ENCODE measurements at places on chromosomes 12 and 14.

- no peak for DNase-seq
These were observed 1081.0 kb downstream of the VRK1 start for GRCh38 chr14:97878206-97878605.

DNA sequence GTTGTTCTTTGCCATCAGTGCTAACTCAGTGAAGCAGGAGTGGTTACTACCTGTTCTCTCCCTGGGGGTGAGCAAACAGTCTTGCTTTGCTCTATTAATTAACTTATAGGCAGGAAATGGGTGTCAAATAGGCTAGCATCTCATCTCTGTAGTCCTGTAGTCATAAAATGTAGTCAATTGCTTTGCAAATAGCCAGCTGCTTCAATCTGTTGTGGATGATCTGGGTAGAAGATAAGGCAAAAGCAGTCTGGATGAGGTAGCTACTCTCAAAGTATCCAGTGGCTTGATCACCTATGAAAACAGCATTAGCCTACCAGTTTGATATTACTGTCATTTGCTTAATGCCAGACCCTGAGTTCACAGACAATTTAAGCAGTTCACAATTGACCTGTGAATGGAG lies 369.0 kb upstream of the TMTC1 start:
- no peak for DNase-seq

GRCh38 chr12:111160350-111161241 lies 208.3 kb downstream of the PHETA1 start:
- DNase-seq = no peak

DNA sequence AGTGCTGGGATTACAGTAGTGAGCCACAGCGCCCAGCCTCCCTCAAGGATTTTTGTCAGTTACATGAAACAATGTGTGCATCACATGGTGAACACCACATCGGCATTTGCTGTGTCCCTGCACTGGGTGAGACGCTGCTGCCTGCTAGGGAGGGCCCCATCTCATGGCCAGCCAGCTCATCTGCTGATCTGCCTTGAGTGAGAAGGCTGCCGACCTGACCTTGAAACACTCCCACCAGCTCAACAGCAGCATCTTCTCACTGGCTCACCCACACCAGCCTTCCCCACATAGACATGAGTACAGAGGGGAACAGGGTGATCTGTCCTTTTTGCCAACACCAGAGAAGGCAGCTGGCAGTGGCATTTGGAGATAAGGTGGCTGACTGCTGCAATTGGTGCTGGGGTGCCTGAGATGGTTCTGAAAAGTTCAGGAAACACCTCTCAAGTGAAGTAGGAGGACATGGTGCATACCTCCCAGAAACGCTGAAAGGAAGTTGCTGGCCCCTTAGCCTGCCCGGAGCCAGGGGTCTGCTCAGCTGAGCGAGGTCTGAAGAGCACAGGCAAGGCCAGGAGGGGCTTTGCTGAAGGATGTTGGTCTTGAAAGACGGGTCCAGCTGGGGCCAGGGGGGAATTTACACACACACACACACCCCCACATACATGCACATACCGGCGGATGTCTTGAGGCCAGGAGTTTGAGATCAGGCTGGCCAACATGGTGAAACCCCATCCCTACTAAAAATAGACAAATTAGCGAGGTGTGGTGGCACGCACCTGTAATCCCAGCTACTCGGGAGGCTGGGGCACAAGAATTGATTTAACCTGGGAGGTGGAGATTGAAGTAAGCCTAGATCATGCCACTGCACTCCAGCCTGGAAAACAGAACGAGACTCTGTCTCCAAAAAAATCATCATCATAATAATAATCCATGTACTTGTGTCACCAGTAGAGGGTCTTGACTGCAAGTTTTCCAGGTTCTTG lies 14.3 kb upstream of the PPP1R13B start:
- no peak for DNase-seq

DNA sequence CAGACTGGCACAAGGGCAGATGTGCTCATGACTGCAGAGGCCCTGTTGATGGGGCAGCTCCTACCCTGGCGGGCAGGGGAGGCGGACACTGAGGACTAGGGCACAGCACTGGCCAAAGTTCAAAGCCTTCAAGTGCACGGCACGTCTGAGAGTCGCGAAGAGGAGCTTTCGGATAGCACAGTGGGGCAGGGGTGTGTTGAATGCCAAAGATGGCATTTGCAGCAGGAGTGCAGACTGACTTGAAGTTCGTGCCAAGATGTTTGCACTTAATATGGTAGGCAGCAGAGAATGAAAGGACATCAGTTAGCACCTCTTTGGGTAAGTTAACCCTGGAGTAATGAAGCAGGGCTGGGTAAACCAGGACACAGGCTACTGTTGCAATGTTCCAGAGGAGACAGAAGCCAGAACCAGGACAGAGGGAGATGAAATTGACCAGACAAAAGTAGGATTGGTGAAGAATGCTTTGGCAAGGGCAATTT lies 6.7 kb upstream of the EML1 start:
- no peak for DNase-seq

DNA sequence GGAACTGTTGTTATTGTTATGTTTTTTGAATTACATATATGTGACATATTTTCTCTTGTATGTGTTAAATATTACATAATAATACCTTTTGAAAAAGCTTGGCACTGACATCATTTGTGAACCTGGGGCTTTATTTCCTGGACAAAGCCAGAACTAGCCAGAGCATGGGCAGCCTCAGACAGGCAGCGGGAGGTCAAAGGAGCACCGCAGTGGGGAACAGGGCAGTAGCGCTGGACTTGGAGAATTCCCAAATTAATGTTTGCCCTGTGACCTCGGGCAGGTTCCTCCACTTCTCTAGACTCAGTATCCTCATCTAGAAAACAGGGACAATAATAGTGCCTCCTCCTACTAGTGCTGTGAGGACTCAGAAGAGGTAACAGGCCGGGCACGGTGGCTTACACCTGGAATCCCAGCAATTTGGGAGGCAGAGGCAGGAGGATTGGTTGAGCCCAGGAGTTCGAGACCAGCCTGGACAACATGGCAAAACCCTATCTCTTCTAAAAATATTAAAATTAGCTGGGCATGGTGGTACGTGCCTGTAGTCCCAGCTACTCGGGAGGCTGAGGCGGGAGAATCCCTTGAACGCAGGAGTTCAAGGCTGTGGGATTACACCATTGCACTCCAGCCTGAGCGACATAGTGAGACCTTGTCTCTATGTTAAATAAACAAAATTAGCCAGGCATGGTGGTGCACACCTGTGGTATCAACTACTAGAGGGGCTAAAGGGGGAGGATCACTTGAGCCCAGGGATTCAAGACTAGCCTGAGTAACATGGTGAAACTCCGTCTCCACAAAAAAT lies 27.3 kb upstream of the ITPK1 start:
- no peak for DNase-seq

- DNase-seq = no peak
These were observed 13.3 kb upstream of the PUS1 start for GRCh38 chr12:131915823-131916222.

All from NCI-H1930 (cell line).